ENCODE measurements at places on chromosomes 4 and X.

DNA sequence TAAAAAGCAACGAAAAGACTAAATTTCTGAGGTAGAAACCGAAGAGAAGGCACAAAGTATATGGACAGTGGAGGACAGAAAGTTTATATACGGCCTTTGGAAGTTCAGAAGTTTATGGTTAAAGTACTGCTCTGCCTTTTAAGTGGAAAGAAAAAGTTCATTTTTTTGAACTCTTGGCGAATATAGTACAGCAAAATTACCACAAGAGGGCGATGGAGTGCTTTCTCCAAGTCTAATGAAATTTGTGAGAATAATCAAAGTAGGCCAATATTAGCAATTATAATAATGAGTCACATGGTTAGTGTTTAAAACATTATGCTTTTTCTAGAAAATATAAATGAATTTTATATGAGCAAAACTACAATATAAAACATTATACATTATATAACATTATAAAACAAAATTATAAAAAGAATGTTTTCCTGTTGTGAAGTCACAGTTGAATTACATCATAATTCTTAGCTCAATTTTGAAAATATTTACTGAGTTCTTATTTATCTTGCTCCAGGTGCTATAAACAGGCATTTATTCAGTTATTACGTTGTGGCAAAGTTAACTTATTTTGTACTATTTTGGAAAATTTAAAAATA is 136.2 kb upstream of the BMPR1B start:
- no peak for DNase-seq

- DNase-seq: no peak
These were observed 14.8 kb upstream of the PAQR3 start for GRCh38 chr4:78953769-78954666.

DNA sequence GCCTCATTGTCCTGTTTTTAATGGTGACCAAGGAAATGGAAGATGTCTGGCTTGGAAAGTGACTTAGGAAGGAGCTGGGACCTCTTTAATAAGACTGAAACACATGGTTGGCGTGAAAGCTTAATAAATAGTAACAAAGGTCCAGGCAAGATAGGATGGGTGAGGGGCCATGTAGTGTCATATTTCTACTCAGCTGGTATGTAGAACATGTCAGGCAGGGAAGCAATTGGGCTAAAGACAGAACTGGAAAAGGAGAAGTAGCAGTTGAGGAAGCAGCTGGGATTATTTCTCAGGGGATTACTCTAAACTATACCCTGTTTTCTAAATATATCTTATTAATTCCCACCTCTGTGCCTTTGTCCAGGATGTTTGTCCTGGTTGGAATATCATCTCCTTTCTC is 18.6 kb downstream of the ITGB1BP2 start:
- DNase-seq: no peak

- no peak for DNase-seq
These were observed 158.2 kb upstream of the MAP3K15 start for GRCh38 chrX:19673375-19674040.

DNA sequence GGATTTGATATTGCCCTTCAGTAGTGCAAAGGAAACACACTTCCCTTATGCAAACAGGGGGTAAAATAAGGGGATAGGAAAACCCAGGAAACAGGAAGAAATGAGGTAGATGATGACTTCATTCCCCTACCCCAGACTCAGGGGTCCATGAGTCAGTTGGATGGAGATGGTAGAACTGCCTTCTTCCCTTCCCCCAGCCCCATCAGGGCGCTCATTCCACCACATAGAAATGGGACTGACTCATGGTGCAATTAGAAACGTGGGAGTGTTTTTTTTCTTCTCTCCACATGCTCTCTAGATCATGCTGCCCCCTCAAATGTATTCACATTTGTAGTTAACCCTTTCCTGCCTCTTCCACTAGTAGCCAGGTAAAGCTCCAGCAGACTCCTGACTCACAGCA is 23.1 kb upstream of the ARMCX2 start:
- DNase-seq: no peak

Data from stimulated activated CD4-positive, alpha-beta T cell treated with anti-CD3 and anti-CD28 coated beads, TNF-alpha, amount 100 ng/mL, for 24 hours (primary cell).